ENCODE measurements at places on chromosomes 4 and X.

DNA sequence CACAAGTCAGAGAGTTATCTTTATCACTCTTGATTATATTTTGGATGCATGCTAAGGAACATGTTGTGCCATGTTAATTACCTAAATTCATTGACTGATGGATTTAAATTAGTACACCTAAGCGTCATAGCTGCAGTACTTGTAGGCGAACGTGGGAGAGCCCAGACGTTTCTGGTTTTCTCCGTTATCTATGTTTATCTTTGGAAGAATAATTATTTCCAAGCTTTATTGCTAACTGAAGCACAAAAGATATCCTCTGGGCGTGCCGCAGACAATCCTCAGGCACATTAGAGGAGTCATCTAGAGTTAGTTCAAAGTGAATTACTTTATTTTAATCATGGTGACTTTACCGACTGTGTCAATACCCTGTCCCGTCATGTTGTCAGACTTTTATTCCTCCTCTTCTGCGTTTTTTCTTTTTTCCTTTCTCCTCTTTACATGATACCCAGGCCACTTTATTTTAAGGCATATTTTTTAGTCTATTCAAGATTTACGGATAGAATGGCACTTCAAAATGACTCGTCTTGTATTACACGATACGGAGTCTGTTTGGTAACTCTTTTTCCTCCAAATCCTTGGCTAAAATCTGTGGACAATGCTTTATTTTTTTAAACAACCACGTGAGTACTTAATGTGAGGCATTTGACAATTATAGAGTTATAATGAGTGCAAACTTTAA lies 632.0 kb upstream of the TENM3 start:
- DNase-seq = no peak

- DNase-seq = no peak
Observed at GRCh38 chr4:124851741-124852140, 139.2 kb upstream of the ANKRD50 start.

- no peak for DNase-seq
Observed at GRCh38 chrX:43655151-43656004, 721 bp upstream of the MAOA start.

- DNase-seq = no peak
Observed at GRCh38 chrX:11113731-11114130, 2.6 kb downstream of the HCCS start.

DNA sequence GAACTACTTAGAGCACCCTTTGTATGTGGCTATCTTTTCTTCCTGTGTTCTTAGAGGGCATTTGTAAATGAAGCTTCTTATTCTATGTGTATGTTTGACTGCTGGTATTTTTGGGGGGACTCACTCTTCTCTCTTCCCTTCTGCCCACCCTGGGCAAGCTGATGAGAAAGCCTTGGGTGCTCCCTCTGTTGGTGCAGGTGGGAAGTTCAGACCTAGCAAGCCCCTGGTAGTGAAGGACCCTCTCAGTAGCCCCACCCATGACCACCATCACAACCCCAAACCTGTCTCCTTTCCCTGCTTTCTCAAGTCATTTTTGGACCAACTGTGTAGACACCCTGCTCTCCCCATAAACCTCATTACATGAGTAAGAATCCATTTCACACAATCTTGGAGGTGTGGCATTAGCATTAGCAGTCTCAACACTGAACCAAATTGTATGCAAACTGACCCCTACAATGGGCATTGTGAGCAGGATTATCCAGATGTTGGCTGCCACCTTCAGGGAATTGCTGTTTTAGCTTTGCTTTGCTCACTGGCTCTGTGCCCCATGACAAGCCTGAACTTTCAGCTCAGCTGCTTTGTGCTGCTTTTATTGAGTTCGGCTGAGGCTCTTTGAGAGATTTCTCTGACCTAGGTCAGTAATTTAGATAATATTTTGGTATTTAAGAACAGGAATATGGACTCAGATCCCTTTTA lies 27.9 kb downstream of the TRIM61 start:
- no peak for DNase-seq

DNA sequence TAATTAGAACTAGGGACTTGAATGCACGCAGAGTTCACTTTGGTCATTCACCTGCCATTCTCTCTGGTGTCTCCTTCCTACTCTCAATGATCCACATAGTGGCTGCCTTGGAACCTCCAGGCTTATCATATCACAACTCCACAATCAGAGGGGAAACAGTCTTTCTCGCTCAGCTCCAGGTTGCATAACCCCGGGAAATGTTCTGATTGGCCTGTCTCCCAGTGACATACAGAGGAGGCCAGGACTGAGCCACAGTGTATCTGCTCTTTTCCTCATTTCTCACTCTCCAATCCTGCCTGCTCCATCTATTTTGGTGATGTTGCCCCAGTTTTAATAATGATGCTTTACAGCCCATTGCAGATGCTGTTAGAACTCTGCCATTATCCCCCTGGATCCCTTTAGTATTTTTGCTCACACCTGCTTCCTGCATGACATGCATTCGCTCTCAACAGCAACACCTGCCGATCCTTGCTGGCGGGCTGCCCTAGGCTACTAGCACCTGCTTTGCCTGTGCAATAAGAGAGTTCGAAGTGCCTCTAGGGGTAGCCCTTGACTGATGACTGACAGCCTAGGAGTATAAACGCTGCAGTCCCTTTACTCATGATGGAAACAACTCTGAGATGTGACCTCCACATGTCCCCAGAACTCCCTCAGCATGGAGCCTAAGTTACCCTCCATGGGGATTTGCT lies 211.3 kb upstream of the RPS6KA3 start:
- DNase-seq = no peak

GRCh38 chr4:86497980-86498862 lies 95.9 kb upstream of the PTPN13 start:
- no peak for DNase-seq

DNA sequence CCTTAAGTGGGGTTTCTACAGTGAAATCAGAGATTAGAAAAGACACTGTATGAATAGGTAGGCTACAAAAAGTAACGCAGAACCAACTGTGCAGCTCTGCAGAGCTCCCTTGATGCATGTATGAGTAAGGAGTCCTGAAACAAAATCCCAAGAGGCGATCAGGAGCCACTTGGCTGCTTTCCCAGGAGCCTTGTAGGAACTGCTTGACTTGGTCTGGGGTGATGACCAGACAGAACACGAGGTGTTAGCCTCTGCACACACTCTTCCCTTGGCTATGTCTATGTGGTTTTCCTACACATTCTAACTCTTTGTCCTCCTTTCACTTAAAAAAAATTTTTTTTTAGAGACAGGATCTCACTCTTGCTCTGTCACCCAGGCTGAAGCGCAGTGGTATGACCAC lies 22.8 kb upstream of the AP1S2 start:
- no peak for DNase-seq

GRCh38 chr4:105350859-105351490 lies 122.9 kb downstream of the PPA2 start:
- no peak for DNase-seq

DNA sequence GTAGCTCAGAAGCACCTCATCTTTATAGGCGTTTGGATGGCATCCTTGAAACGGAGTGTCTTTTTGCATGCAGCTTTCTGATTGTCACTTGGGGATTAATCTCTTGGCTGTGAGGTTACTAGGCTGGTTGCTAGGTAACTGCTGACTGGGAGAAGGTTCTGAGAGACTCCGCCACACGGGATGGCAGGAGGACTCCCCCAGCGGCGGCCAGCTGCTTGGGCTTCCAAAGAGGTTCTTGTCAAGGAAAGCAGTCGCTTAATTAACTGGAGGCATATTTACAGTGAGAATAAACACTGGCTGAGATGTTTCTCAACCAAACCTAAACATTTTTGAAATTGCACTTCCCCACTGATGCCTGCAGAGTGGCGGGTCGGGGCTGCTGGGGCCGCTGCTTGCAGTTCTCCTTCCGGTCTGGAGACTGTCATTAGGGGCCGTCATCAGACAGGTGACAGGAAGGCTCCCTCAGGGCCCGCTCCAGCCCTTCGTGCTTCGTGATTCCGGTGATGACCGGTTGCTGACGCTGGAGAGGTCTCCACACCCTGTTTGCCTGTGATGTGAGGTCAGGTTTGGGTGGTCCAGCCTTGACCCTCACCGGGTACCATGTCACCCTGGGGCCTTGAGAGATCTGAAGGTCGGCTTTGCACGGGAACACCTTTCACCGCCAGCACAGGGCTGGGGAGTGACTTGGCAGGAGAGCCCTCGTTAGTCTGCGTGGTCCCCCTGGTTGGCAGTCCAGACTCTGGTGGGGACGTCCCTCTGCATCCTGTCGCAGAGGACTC lies 9.1 kb downstream of the NSG1 start:
- no peak for DNase-seq

DNA sequence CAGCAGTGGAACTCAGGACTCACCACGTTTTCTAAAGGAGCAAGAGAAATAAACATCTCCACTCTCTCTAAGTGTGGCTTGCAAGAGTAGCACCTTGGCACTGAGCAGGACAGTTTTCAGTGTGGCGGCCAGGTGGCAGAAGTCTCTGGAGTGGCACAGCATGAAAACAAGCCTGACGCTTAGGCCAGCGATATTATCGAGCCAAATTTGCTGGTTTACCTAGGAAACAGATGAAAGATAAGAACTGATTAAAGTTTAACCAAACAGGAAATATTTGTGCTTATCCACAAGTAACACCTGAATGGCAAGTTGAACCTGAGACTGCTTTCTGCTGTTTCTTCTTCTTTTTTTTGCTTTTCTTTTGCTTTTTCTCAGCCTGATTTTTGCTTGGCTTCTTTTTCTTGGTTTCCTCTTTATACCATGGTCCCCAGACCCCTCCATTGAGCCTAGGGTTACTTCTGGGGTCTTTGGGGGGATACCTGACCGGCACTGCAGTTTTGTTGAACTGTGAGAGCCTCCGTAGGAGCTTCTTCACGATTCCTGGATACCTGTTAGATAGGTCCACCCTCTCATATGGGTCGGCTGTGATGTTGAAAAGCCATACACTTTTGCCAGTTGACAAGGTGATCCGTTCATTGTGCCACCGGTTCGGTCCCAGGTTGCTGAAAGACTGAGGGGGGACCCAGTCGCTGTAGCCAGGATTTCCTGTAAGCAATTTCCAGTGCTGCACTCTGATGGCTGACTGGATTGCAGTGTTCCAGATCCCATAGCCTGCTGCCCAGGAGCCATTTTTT lies 77.3 kb downstream of the ARSJ start:
- peak; percentile 23 for DNase-seq

DNA sequence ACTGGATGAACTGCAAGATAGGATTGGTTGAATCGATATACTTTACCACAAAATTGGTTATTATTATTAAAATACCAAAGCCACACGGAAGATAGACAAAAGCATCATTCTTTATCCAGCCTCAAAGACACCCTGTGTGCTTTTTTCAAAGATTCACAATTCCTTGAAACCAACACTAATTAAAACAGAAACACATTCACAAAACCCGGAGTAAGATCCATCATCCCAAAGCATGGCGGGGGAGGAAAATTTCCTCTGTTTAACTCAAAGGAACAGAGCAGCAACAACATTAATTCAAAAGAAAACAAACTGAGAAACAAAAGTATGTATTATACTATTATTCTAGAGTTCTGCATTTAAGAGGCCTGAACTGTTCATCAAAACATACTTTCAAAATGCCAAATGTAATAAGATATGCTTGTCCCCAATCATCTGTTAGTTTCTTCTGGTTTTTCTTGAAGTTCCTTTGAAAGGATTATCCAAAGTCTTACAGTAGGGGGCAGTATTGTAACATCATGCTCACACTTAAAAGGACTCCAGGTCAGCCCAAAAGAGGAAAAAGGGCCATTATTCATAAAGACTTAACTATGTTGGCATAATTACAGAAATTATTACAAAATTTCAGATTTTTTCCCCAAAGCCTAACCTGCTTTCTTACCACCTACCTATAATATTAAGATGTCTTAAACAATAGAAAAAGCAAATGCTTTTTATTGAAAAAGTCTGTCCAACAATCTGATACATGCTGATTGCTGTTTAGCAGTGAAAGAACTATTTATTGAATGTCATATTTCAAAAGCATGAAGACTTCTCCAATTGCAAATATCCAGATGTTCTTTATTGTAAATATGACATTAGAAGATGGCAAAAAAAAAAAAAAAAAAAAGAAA lies 168.7 kb downstream of the SCFD2 start:
- no peak for DNase-seq

GRCh38 chr4:142222127-142222526 lies 585.7 kb downstream of the IL15 start:
- no peak for DNase-seq

- no peak for DNase-seq
Observed at GRCh38 chrX:22078117-22078516, 46.0 kb downstream of the PHEX start.

DNA sequence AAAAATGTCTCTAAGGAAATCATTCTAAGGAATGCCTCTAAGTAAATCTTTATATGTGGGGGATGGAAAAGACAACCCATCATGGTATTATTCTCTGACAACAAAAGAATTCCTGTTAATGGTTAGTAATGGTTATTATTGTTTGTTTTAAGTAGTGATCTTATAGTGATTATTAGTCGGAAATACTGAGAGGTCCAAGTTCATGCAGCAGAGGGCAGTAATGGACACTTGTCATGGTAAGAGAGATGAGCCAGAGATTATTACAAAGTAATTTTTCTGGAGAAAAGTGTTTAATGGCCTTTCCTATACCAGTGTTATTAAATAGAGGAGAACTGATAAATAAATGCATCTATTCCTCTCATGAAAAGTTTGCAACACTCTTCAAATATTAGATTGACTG lies 8.1 kb upstream of the DKK2 start:
- no peak for DNase-seq

- no peak for DNase-seq
Observed at GRCh38 chrX:1727531-1728027, 112.7 kb downstream of the ASMT start.

- DNase-seq = no peak
Observed at GRCh38 chr4:169664615-169665014, 44.2 kb downstream of the CLCN3 start.
